NCI-H2107 (cell line): ENCODE measurements at places on chromosomes 1 and 21.

GRCh38 chr1:3055051-3055450 lies 14.0 kb upstream of the PRDM16 start:
- no peak for DNase-seq

DNA sequence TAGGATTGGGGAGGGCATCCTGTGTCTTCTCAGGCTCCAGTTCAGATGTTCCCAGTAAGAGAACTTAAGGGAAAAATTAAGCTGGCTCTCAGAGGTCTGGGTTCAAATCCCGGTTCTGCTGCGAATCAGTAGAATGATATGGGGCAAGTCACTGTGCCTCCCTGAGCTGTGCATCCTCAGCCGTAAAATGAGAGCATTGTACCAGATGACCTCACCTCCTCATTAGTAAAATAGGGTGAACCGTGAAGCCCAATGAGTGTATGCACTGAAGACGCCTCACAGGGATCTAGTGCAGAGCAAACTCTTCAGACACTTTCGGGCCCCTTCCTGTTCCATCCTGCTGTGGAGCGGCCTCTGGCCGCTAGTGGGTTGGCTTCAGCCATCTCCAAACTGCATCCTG lies 36.0 kb downstream of the SYT6 start:
- no peak for DNase-seq

DNA sequence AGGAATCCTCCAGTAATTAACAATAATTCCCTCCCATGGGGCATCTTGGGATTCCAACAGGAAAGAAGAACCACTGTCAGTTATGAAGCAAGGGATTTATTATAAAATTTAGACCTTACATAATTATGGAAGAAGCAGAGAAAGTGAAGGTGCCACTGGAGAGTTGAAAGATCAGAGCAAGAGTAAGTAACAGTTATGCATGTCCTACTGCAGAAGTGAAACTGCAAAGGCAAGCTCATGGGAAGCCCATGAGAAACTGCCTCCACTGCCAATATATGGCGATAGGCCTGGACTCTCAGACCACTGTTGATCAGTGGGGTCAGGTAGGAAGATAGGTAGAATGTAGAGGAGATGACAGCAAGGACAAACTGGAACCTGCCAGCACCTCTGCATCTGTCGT lies 123.6 kb upstream of the ZNF648 start:
- DNase-seq = no peak

GRCh38 chr1:55063577-55063942 lies 24.2 kb downstream of the PCSK9 start:
- DNase-seq = no peak

GRCh38 chr1:205554026-205554811 lies 49.8 kb downstream of the CDK18 start:
- no peak for DNase-seq

DNA sequence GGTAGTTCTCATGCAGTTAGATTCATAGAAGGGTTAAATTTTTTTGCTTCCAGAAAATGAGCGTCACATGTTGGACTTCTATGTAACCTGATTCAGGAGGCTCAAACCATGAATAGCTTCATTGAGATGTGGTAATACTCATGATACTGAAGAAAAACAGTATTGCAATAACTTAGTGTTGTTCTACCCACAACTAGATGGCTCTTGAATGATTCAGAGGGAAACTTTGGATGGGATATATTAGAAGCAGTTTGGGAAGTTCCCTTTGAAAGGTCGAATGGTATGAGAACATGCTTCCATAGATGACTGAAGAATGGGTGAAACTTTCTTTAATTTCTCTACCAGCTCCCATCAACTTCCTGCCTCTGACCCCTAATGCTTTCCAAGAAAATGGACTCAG lies 211.7 kb upstream of the PTGFR start:
- DNase-seq = no peak

DNA sequence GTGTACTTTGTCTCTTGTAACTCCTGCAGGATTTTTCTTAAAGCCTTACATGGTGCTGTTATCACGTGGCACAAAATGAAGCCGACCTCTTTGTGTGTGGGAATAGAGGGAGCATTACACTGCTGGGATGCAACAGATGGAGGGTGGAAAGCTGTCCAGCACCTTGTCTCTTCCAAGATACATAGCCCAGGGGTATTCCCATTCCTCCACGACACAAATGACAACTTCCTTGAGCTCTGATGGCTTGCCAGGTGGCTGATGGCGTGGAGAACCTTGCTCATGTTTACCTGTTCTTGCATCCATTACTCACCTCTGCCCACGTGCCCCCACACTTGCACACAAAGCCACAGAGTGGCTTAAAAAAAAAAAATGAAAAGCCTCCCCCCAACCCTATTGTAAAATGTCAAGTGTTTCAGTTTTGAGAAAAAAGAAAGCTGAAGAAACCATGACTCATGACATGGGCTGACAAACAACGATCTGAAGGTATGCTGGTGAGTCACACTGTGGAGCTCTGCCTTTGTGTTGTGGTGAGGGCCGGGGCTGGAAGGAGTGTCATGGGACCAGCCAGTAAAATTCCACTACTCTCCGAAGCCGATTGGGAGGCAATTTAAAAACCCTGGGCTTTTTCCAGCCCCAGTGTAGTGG lies 32.0 kb upstream of the ATP5PO start:
- DNase-seq = peak; percentile 64

GRCh38 chr1:100767176-100767890 lies 47.8 kb downstream of the VCAM1 start:
- DNase-seq = no peak

DNA sequence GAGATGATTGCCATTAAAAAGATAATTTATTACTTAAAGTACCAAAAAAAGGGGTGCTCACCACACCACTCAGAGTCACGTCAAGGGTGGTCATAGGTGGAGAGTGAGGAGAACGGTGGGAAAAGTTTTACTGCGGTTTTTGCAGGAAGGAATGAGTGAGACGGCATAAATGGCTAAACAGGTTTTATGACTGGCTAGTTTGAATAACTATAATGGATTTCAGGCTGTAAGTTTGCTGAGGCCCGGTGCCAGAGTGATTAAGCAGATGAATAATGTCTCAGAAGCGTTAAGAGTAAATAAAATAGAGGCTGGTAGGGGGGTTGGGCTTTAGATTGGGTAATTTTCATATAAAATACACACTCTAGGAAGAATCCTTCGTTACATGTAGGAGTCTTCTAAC lies 1337.8 kb downstream of the AMY1C start:
- DNase-seq = no peak

DNA sequence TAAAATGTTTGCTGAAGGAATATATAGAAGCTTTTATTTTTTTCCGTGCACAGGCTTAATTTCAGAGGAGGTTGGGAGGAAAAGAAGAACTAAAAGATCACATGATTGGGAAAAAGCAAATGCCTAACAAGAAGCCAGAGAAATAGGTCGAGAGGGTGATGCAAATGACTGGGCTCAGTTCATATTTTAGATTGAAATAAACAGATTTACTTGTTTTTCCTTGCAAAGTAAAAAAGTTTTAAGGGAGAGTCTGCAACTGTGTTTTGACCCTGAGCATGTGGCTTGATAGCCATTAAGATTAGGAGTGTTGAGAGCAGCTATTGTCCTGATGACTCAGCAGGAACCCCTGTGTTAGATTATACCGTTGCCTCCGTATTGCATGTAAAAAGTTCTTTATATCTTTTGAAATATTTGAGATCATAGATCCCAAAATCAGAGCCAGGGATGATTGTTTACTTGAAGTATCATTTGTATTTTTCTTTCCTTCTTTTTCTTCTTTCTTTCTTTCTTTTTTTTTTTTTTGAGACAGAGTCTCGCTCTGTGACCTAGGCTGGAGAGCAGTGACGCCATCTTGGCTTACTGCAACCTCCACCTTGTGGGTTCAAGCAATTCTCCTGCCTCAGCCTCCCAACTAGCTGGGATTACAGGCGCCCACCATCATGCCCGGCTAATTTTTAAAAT lies 20.2 kb downstream of the CLIC4 start:
- DNase-seq = no peak

DNA sequence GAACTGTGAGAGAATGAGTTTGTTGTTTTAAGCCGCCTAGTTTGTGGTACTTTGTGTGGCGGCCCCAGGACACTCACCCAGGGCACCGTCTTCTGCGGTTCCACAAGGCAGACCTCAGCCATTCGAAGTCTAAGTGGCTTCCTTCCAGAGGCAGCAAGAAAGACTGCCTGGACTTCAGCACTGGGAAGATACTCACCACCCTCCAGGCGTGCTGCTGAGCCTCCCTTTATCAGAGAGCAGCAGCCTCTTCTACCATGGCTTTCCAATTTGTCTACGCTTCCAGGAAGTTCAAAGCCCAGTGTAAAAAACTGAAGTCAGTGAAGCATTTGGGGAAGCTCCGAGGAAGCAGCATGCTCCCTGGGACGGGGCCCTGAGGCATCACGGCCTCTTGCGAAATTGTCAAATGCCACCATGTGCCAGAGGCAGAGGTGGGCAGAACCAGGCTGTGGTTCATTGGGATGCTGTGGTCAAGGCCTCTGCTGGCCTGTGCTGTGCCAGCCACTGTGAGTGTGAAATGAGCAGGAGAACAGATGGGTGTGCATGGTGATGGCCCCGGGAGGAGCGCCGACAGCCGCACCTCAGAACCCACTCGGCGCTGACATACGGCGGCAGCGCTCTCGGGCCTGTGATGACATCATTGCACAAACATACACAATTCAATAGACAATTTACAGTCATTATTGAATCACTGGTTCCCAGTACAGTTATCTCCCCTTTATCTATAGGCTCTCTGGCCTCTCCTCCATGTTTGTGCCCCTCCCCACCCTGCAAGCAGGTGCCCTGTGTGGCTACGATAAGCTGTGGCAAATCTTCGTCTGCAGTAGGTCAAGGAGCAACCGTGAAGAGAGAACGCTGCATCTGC lies 110.4 kb downstream of the PDE9A start:
- DNase-seq = no peak

DNA sequence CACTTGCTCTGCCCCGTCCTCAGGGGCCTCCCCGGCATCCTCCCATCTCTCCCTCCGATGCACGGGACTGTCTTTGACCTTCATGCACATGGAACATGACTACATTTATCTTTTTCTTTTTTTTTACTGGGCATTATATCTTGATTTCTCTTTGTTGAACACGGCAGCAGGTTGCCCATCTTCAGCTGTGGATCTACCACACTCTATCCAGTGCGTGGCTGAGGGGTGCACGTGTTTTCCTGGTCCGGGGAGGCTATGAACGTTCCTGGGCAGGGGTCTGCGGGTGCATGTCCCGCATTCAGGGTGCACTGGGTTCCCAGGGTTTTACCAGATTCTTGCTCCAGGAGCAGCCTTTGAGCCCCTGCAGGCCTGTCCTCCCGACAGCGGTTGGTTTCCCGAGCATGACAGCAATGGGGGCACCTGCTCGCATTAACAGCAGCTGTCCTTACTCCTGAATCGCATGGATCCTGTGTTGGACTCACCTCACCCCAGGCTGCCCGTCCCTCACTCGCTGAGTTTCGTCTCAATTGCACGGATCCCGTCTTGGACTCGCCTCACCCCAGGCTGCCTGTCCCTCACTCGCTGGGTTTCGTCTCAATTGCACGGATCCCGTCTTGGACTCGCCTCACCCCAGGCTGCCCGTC lies 7.4 kb downstream of the POFUT2 start:
- no peak for DNase-seq

DNA sequence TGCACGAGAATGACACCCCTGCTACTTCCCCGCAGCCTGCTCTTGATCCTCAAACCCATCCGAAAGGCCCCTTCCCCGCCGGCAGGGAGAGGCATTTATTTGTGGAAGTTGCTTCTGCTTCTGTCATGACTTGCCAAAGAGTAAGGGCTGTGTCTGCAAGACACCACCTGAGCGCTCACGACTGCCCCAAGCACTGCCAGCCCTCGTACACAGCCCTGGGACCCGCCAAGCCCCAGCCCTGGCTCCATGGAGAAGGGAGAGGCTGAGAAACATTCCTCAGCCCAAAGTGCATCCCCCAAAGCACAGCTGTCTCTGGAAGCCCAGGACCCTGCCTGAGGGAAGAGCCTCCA lies 6.3 kb upstream of the TPRG1L start:
- DNase-seq = no peak

GRCh38 chr1:38558500-38559445 lies 300.8 kb downstream of the RRAGC start:
- no peak for DNase-seq

GRCh38 chr1:2881556-2881955 lies 80.1 kb upstream of the TTC34 start:
- DNase-seq = no peak

GRCh38 chr1:8742022-8742924 lies 75.2 kb downstream of the RERE start:
- no peak for DNase-seq

- DNase-seq = no peak
These were observed 383.2 kb downstream of the DISC1 start for GRCh38 chr1:232009741-232010140.

GRCh38 chr1:9225411-9225785 lies 9.2 kb upstream of the H6PD start:
- no peak for DNase-seq
